ENCODE measurements at places on chromosomes 3 and 15. TPM values are rescaled to one million over a fixed set of nuclear protein-coding genes. Genes with fewer than 3 reads are reported as not detected.

The RHCG gene
- total RNA-seq: not detected

GRCh38 chr15:93780073-93780472 lies 451.3 kb upstream of the MCTP2 start:
- DNase-seq: no peak

- DNase-seq: no peak
These were observed 27.4 kb upstream of the ARL14 start for GRCh38 chr3:160649596-160649995.

DNA sequence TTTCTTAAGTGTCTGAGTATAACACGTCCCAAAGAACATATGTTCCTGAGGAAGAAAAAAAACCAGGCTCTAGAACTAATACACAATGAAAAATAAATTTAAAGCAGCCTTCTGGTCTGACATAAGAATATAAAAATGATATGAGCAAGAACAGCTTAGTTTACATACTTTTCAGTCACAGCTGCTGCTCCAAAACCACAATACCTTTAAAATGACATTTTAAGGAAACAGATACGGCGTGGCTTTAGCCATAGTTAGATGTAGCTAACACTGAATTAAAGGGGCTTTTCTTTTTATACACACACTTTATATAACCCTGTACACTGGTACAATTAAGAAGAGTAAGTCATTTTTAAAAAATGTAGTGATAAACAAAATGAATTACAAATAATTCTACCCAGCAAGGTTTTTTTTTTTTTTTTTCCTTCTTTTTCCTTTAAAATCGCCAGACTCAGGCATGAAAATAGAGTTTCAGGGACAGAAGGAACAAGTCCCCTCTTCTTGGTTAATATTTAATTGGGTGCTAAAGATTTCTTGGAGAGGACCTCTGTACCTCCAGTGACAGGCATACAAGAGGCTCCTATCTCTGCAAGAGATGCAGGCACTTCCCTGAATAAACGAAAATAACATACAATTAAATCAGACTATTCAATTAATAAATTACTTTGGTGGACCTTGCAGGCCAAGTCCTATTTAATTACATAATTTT lies 265.6 kb downstream of the FOXP1 start:
- no peak for DNase-seq

The STAC gene
- total RNA-seq: 4.7 TPM

The GPR156 gene
- not detected for total RNA-seq

The SPTBN5 gene
- 2.0 TPM for total RNA-seq

The IL17RE gene
- total RNA-seq: 6.6 TPM

The SLC12A1 gene
- not detected for total RNA-seq

The HDDC3 gene
- total RNA-seq: 19.9 TPM

- DNase-seq: no peak
These were observed 4.8 kb downstream of the MESD start for GRCh38 chr15:80984856-80985255.

The PLS1 gene
- total RNA-seq: 21.3 TPM

DNA sequence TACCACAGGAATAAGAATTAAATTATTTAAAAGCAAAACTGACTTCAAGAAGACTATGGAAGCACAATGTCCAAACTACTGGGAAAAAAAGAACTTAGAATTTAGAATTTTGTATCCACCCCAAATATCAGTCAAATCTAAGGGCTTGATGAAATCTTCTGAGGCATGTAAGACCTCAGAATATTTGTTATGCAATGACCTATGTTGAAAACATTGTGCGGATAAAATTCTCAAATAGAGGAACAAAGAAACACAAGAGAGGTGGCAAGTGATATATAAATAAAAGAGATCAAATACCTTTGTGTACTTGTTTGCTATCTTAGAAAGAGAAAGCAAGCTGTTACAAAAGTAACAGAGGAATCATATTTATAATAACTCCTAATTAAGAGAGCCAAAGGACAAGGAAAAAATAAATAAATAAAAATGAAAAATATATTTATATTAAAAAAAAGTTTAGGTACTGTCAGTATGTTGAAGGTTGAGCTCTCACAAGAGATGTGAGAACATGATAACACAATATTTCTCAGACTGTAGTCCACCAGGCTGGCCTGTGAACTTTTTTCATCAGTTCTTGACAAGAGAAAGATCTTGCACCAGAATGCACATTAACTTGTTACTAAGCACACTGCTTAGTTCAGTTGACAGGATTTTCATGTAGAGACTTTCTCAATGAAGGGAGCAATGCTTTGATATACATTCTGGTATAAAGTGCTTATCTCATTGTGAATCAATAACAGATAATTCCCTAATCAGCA lies 50.0 kb downstream of the CPA3 start:
- no peak for DNase-seq

- no peak for DNase-seq
These were observed 610.7 kb upstream of the GRM7 start for GRCh38 chr3:6250167-6250566.

DNA sequence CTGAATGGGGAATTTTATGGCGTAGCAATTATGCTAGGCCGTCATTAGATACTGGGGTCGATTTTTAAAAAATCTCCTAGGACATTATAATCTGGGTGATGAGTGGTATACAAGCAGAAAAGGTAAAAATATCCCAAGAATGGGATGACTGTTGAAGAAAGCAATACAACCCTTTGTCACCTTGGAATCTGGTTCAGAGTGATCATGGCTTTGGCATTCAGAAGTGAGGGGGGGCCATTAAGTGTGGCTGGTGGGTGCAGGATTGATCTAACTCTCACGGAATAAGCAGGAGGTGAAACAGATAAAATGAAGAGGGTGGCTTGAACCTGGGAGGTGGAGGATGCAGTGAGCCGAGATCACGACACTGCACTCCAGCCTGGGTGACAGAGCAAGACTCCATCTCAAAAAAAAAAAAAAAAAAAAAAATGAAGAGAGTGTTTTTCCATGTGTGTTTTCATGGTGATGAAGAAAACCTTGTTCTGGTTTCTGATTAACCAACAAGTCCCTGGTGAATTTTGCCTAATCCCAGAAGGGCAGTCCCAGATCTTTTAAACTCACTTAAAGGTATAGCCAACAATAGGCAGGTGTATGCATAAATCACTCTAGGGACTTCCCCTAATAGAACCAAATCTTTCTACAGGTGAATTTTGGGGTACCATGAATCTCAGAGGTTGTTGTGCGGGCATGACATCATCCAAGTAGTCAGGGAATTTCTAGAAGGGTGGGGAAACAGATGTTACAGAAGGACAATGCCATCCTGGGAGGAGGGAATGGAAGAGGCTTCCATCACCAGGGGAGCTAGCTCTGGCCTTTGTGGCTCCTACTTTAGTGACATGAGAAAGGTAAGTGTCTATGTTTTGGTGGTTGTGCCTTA lies 3.1 kb upstream of the RAD54L2 start:
- no peak for DNase-seq

The MASP1 gene
- total RNA-seq: 8.2 TPM

- DNase-seq: no peak
These were observed 13.9 kb upstream of the FAM174B start for GRCh38 chr15:92669432-92669831.

DNA sequence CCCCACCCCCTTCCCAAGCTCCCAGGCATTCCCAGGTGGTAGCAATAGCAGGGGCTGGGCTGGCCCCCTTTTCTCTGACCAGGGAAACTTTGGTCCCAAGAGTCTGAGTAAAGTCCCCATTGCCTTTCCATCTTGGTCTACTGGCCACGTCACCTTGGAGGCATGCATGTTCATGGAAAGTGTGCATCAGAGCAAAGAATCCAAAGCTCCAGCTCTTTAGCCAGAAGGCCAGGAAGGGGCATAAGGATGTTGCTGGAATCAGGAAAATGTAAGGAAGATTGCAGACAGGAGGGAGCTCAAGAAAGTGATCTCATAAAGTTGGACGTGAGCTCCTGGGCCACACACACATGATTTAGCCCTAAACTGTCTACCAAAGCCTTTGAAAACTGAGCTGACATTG lies 63.6 kb downstream of the KBTBD12 start:
- no peak for DNase-seq

GRCh38 chr3:56763233-56763632 lies 38.5 kb downstream of the ARHGEF3 start:
- DNase-seq: no peak

GRCh38 chr3:101070799-101071121 lies 77.5 kb upstream of the ABI3BP start:
- no peak for DNase-seq

The KLHL6 gene
- total RNA-seq: 2.7 TPM

The FBXL22 gene
- total RNA-seq: 3.8 TPM

- DNase-seq: no peak
These were observed 57.5 kb upstream of the GCNT3 start for GRCh38 chr15:59553879-59554735.

DNA sequence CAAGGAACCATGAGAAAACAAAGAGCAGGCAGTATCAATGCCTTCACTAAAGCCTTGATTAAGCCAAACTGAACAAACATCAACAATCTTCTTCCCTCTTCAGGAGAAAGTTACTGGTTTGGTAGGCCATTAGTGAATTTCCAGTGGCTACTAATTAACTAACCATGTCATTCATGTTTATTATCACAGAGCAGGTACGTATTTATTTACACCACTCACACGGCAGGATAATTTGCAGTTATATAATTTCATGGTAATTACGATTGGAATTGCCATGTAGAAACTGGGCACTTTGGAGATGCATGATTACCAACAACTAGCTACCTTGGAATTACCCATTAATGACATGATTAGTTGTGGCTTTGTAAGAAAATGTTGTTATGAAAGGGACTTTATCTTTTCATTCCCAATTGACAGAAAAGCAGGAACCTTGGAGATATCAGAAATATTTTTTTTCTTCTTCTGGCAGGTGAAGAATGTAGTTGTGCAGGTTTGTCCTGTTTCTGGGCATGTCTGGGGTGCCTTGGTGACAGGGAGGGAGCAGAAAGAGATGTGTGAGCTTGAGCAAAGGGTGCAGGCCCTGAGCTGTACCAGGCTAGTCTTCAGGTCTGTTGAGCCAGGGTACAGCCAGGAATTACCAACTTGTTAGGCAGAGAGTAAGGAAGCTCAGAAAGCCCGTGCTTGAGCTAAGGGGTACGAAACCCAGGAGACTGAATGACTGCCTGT lies 310.7 kb downstream of the RORA start:
- peak; percentile 60 for DNase-seq

DNA sequence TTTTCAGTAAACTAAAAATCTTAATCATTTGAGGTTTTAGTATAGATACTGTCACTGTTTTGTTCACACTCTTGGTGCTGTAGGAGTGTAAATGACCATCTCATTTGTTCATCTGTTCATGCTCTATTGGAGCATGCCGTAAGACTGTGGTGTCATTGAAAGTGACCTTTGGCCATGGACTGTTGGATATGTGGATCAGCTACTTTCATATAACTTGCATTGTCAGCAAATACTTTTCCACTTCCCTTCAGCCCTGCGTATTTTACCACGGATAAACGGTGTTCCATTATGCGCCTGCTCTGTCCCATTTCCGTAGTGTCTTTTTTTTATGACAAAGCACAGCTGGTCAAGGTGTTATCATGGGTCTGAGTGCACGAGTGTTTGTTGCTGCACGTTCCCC lies 32.6 kb upstream of the SENP5 start:
- no peak for DNase-seq

GRCh38 chr15:51658664-51659063 lies 22.6 kb upstream of the SCG3 start:
- no peak for DNase-seq

The RFT1 gene
- total RNA-seq: 16.8 TPM

GRCh38 chr3:160130071-160130470 lies 95.2 kb upstream of the C3orf80 start:
- no peak for DNase-seq

The MUC13 gene
- total RNA-seq: not detected

The PLSCR1 gene
- 103 TPM for total RNA-seq

The ALDH1A2 gene
- total RNA-seq: 5.4 TPM

- DNase-seq: no peak
These were observed 91.9 kb upstream of the SNRPN start for GRCh38 chr15:24862726-24863521.

GRCh38 chr3:120780977-120781376 lies 38.4 kb downstream of the GTF2E1 start:
- DNase-seq: no peak

The CD200 gene
- 13.2 TPM for total RNA-seq

The TCF12 gene
- total RNA-seq: 156 TPM

Measured in thyroid gland (tissue), 4 donors.